Stimulated activated CD4-positive, alpha-beta T cell treated with anti-CD3 and anti-CD28 coated beads, Interleukin-1b, Interleukin-23, amount 100 ng/mL, for 1 hour (primary cell): ENCODE measurements at places on chromosomes 1 and 21.

DNA sequence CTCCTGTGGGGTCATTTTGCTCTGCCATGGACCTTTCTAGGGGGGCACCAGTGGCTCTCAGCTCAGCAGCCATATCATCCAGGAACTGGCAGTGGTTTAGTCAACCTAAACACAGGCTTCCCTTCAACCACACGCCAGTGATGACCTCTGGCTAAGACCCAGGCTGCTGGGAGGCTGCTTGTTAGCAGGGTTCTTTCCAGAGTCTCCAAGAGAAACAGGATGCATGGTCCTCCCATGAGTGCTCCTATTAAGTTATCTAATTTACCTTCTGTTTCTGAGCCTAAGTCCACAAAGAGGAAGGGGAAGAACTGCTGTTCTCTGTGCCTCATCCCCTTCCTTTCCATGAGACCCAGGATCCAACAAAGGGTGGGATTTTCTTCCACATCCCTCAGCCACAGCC, 137.3 kb upstream of the PLXNA2 start:
- no peak for DNase-seq

DNA sequence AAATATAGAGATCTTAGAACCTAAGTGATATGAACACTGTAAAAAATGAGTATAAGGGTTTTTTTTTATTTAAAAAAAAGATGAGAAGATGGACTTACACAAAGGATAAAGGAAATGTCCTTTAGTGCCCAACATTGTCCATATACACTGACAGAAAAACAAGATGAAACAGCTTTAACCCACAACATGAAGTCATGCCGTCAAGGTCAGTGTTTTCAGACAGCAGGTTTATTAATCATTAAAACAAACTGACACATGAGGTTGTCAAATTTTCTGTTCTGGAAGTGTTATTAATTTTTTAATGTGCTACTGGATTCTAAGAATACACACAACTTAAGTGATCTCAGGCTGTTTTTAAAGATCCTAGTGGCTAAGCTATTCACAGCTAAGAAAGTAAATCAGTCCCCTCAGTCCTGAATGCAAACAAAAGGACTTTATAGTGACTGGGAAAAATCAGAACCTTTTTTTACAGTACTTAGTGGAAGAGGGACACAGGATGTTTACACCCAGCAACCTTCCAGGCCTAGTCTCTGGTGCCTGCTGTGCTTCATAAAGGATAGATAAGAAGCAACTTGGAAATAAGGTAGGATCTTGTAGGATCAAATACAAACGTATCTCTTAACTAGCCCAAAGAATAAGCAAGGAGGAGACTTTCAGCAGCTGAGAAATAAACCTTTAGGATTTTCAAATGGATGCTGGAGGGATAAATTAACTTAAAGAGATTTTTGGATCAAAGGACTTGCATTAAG, 21.9 kb upstream of the PKN2 start:
- DNase-seq = no peak

DNA sequence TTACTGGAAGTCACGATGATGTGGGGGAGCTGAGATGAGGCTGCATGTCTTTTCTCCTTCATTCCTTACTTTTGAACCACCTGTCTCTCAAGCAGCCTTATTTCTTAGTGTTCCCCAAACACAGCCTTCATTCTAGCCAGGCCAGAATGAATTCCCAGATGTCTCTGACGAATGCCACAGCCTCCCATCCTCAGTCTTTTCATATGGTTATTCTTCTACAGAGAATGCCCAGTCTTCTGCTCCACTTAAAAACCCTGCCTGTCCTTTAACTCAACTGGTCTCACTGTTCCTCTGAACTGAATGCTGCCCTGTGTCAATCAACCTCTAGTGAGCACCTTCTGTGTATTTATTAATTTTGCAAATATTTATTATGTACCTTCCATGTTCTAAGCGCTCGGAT, 156.2 kb downstream of the PLA2G4A start:
- DNase-seq = no peak

- DNase-seq = no peak
Observed at GRCh38 chr1:56920591-56921001, 45.2 kb downstream of the C8B start.

- DNase-seq = no peak
Observed at GRCh38 chr1:153800516-153800915, 25.3 kb downstream of the SLC27A3 start.

DNA sequence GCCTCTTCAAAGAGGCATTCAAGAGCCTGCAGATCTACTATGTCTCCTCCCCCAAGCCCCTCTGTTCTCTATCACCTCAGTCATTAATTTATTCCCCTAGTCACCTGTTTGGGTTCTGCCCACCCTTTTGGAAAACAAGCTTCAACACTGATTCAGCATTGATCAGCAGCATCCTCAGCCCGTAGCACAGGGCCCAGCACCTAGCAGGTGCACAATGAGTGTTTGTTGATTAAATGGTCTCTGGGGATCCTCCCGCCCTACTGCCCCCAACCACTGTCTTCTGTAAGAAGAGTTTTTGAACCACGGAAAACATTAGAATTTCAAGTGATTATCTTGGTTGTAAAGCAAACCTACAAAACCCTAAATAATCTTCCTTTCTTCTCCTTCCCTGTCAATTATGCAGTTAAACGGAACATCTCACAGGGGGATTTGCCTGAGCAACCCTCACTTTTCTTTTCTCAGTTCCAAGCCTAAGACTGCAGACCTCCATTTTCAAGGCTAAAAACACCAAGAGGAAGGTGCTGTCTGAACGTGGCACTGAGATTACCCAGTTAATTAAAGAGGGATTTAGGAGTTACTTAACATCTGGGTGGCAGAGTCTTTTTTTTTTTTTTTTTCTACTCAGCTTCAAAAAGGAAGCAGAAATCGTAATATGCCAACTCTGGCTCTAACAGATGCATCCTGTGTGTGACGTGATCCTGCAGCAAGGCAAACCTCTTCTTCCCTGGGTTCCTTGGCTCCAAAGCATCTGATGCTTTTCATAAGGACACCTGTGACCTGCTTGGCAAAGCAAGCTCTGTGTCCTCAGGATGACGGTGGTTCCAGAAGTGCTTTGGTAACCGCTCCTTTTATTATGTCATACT, 163.0 kb downstream of the KAZN start:
- no peak for DNase-seq

GRCh38 chr1:223208164-223209076, 65.4 kb upstream of the TLR5 start:
- DNase-seq = no peak

GRCh38 chr1:119220991-119221390, 80.5 kb upstream of the WARS2 start:
- no peak for DNase-seq

DNA sequence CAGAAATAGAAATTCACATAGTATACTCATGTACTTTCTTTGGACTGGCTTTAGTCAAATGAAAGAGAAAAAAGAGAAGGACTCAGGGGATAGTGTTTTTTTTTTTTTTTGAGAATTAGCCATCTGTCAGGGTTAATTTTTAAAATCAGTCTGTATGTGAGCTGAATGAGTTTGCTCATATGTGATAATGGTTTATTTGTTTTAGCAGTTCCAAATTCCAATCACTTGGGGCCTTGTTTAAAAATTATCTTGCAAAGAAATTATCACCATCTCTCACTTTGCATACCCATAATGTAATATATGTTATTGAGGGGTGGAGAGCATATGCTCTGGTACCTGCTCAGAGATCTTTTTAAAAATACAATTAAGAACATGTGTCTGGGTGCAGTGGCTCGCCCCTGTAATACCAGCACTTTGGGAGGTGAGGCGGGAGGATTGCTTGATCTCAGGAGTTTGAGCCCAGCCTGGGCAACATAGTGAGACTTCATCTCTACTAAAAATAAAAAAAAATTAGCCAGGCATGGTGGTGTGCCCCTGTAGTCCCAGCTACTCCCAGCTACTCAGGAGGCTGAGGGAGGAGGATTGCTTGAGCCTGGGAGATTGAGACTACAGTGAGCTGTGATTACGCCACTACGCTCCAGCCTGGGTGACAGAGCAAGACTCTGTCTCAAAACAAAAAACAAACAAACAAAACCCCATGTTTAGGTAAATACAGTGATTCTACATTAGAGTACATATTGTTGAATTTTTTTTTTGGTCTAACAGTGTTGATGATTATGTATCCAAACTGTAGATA, 19.7 kb downstream of the GNAI3 start:
- DNase-seq = no peak

- no peak for DNase-seq
Observed at GRCh38 chr21:39377444-39378050, 28.7 kb upstream of the HMGN1 start.
